ENCODE measurements at places on chromosomes 6 and 20.
A peak's percentile ranks its signal among the peaks of the same experiment; 100 is the strongest.

- DNase-seq = no peak
Measured at GRCh38 chr6:144362042-144363018, 77.2 kb downstream of the UTRN start.

- DNase-seq = peak; percentile 27
Measured at GRCh38 chr6:111523484-111524167, 40.6 kb upstream of the REV3L start.

- peak; percentile 0 for DNase-seq
Measured at GRCh38 chr6:73866305-73866704, 170.3 kb downstream of the CD109 start.

DNA sequence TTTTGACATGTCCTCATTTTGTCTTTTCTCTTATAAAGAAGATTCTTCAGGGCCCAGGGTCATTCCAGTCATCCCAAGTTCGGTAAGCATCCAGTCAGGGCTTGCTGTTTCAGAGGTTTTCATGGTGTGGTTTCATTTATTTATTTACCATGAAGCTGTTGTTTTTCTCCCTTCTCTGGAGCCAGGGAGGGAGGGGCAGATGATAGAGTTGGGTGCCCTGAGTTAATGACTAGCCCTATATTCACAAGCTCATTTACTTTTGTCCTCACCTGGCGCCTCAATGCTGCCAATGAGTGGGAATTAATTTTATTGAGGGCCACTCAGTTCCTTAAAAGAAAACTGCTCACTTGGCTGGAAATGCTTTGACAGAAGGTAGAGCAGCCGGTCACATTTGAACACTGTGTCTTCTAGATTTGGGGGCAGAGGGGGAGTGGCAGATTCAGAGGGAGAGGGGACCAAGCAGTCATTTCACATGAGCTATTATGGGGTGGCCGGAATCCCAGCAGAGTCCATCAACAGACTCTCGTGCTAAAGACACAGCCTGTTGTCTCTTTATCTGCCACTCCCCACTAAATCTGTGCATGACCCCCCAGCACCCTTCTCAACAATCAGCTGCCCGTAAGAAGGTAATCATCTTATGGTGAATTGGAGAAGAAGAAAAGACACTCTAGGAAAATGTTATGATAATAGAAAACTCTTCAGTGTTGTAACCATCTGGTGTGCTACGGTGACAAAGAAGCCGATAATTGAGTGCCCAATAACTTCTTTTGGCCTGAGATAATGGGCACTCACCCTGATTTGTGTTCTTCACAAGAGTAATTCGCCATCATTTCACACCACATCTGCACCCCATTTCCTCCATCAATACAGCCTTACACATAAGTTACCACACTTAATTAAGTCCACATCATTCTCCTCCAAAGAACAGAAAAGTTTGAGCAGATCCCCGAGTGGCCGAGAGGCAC, 573.5 kb upstream of the JAG1 start:
- no peak for DNase-seq

DNA sequence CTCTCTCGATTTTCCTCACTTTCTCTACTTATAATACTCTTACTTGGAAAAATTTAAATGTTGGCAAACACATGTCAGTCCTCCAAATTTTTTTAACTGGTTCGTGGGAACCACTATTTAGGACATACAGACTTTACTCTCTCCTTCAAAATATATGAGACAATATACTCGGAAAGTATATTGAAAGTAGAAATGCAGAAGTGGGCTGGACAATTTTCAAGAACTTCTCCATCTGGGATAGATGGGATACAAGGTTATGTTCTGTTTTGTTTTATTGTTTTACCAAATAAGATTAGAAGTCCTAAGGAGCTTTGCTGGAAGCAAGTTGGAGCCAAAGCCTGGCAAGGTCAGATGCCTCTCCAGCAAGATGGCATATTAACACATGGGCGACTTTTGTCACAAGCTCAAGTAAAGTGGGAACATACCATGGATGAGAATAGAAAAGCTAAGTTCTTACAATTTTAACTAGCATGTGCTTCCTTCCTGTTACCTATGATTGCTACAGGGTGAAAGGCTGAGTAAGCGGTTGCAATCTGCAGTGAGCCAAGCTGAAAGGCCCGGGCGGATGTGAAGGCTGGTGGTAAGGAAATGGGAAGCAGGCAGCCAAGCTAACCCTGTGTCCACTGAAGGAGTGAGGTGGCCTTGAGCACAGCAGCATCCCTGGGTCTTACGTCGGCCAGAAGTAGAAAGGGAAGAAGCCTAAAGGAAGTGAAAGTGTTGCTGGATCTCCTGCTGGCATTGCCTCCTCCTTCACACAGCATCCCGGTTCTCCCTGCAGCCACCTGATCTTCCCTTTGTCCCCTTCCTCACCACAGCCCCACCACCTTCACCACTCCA, 7.1 kb downstream of the MAP3K5 start:
- peak; percentile 50 for DNase-seq

GRCh38 chr6:169962604-169963469, 211.4 kb downstream of the ERMARD start:
- DNase-seq = no peak

- no peak for DNase-seq
Measured at GRCh38 chr20:62103508-62104233, 18.6 kb upstream of the LSM14B start.

DNA sequence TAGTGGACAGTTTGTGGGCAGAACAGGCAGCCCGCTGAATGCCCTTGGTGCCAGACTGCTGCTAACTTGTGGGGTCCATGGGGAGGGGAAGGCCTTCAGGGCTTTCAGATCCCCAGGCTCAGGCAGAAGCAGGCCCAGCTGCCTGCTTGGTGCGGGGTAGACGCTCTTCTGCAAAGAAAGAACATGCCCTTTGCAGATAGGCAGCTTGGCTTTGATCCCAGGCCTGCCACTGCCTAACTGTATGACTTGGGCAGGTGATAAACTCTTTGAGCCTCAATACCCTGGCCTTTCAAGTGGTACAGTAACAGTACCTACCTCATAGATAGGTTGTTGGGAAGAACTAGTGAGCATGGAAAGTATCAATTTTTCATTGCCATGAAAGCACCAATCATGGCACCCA, 28.4 kb downstream of the CHMP4B start:
- DNase-seq = peak; percentile 95

- no peak for DNase-seq
Measured at GRCh38 chr6:32146287-32146686, 5.5 kb downstream of the PRRT1 start.

DNA sequence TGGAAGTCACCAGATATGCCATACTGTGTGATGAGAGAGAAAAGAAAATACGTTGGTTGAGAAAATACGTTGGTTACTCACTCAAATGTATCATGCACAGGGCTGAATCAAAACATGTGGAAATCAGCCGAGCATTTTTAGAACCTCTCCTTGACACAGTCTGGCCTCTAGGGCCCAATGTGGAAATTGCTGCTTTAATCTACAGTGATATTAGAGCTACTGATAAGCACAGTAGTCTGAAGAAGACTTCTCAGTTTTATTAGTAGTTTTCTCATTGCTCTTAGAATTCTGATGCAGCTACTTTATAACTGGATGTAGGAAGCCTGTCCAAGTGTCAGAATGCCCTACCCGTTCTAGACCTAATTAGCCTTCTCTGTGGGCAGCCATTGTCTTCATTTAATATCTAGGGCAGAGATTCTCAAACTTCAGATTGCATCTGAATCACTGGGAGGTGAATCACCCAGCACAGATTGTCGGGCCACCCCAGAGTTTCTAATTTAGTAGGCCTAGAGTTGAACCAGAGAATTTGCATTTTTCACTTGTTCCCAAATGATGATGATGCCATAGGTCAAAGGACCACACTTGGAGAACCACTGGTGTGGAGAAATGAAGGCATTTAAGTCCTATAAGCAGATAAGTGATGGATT, 229.1 kb downstream of the PLCB1 start:
- peak; percentile 6 for DNase-seq

GRCh38 chr6:35960187-35960586, 39.3 kb upstream of the SRPK1 start:
- DNase-seq = no peak

DNA sequence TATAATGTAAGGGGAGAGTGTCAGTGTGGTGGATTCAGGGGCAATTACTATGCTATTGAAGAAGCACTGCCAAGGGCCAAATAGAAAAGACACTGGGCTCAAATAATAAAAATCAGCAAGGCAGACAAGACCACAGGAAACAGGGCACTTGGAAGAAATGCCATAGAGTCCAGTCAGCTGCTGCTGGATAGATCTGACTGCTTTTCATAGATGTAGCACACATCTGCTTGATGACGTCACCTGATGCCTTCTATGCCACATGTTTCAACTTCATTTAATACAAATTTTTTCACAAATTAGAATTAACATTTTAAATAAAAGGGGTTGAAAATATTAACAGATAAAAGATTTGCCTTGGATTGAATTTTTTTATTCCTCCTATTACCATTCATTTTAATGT, 23.9 kb upstream of the AHI1 start:
- no peak for DNase-seq

DNA sequence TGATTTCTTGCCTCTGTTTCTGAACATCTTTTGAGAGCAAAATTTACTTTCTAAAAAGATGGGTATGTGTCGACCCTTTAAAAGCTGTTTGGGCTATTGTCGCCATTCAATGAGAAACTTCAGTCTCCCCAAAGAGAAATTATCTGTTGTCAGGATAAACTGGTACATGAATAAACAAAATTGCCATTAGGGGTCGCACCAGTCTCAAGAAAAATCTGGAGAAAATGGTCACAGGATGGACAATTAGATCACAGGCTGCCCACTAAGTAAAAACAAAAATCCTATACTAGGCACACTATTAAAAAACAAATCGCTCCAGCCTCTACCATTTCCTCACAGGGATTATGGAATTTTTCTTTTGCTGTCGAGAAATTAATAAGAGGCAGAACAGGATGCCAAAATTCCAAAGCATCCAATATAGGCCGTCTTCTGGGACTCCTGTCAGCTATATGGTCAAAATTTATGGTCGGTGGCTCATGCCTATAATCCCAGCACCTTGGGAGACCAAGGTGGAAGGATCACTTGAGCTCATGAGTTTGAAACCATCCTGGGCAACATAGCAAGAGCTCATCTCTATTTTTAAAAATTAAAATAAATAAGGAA, 5.5 kb upstream of the HLA-E start:
- peak; percentile 74 for DNase-seq

- DNase-seq = no peak
Measured at GRCh38 chr20:12627485-12627884, 381.3 kb upstream of the SPTLC3 start.

- peak; percentile 62 for DNase-seq
Measured at GRCh38 chr6:14981960-14982359, 263.9 kb upstream of the JARID2 start.

DNA sequence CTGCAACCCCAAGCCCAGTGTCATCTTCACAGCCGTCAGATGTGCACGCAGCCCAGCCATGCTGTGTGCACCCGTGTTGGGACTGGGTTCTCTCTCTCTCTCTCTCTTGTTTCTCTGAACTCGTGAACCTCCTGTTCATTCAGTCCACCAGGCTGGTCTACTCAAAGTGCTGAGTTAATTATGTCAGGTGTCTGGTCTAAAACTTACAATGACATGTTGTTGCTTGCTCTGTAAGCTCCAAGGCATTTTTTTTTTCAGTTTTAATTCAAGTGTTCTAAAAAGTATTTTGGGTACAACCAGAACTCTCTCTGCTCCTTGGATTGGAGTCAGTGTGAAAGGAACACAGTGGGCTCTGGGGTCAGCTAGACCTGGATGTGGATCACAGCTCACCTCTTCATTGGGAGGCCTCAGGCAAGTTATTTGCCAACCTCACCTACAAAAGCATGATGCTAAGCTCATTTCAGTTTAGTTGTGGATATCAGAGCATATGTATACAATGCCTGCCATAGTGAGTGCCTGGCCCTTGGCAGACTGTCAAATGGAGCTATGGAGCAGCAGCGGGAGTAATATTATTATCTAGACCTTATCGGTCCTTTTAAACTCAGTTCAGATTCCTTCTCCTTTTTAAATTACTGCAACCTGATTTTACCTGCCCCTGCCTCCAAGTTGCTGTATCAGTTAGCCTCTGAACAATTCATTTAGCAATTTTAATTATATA, 59.5 kb downstream of the PLEKHG1 start:
- DNase-seq = no peak

- DNase-seq = no peak
Measured at GRCh38 chr20:64246616-64247306, 8.8 kb upstream of the PCMTD2 start.

GRCh38 chr6:17589406-17590096, 10.6 kb upstream of the FAM8A1 start:
- no peak for DNase-seq

- no peak for DNase-seq
Measured at GRCh38 chr6:5512422-5512821, 251.1 kb downstream of the FARS2 start.

DNA sequence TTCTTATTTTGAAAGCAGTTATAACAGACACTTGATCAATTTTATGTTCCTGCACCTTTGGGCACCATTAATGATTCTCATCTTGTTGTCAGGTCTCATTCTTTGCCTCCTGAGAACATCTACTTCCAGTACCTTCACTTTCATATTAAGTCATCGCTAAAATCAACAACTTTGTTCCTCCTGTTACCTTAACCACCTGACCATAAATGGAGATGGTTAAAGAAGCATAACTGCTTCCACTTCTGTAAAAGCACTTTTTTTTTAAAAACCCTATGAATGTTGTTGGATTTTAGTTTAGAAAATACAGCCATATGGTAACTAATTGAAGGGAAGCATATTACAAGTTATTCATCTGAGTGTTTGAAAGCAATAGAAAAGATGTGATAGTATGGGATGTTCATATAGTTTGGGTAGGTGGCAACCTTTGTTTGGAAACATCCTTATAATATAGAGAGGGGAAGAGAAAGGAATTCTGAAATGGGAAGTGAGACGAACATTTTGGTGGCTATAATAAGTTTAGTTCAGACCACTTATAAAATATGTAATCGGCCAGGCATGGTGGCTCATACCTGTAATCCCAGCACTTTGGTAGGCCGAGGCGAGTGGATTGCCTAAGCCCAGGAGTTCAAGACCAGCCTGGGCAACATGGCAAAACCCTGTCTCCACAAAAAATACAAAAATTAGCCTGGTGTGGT, 53.9 kb downstream of the AFG1L start:
- DNase-seq = no peak

GRCh38 chr6:43444582-43444981, 10.8 kb downstream of the DLK2 start:
- DNase-seq = no peak

DNA sequence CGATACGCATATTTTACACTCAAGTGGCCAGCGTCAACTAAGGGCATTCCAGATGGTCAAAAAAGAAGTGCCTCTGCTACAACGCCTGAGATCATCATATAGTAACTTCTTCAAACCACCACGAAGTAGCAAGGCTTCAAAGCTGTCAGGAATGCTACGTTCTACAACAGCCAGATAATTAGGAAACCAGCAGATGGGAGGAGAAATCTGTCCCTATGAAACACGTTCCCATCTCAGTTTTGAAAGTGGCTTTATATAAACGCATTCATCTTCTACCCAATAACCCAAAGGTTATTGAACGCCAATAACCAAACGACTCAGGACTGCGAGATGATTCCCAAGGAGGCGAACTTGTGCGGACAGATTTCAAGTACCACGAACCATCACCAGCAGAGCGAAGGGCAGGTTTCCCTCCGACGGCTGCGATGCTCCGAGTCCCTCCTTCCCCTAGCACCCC, 1.2 kb downstream of the ABHD12 start:
- DNase-seq = no peak

- DNase-seq = no peak
Measured at GRCh38 chr6:144683216-144684070, 398.3 kb downstream of the UTRN start.

GRCh38 chr20:20765696-20766365, 53.4 kb upstream of the RALGAPA2 start:
- DNase-seq = no peak

All from hematopoietic multipotent progenitor cell treated with erythropoietin and hydrocortisone succinate and interleukin-3 and kit ligand, for 8 days (in vitro differentiated cells).